Natural killer cell treated with Interleukin-12 subunit alpha and Interleukin-12 subunit beta and Interleukin-15 and Interleukin-18, amount 100 ng/mL, for 72 hours (primary cell): ENCODE measurements at places on chromosomes 2 and 18. TPM values are rescaled to one million over a fixed set of nuclear protein-coding genes. Genes with fewer than 3 reads are reported as not detected.
A peak's percentile ranks its signal among the peaks of the same experiment; 100 is the strongest.

- DNase-seq = no peak
Observed at GRCh38 chr18:32983721-32984120, 210.9 kb upstream of the KLHL14 start.

GRCh38 chr2:73852020-73852419 is 23.3 kb downstream of the STAMBP start:
- no peak for DNase-seq

DNA sequence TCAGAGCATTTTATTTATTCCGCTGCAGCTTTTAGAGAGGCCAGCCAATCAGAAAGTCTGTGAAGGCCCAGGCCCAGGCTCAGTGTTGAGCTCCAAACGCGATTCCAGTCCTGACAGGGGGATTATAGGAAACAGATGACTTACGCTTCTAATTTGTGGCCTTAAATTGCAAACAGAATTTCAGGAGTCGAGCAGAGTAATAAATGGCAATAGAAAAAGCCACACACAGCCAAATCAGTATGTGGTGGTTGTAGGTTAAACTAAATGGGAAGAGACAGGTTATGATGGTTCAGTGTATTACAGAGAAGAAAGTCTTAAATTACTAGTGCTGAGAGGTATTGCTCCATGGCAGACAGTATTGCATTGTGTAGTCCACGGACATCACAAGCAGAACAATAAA is 131.0 kb upstream of the ZEB2 start:
- DNase-seq = no peak

DNA sequence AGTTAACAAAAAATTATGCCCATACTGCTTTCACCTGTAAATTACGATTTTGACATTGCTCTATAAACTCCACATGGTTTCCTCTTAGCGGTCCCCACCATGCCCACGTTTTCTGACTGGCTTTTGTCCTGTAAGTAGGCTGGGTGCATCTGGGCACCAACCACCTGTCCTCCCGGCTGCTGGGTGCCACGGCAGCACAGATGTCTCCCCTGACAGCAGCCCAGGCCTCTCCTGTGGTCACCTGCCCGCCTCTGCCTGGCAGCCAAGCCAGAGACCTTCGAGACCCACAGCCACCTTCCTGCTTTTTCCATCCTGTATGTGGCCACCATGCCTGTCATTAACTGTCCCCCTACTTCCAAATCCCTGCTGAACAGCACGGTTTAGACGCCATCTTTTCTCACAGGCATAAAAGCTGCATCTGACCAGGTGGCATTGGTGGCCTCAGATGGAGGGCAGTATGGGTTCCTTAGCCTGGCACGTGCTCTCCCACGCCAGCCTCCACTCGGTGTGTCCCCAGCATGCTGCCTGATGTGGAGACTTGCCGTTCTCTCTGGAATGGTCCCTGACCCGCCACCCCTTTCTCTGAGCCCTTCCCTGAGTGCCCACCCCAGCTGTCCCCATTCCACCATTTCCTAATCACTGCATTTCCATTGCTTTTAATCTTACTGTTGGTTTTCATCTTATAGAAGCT is 18.9 kb downstream of the SNORC start:
- peak; percentile 35 for DNase-seq

DNA sequence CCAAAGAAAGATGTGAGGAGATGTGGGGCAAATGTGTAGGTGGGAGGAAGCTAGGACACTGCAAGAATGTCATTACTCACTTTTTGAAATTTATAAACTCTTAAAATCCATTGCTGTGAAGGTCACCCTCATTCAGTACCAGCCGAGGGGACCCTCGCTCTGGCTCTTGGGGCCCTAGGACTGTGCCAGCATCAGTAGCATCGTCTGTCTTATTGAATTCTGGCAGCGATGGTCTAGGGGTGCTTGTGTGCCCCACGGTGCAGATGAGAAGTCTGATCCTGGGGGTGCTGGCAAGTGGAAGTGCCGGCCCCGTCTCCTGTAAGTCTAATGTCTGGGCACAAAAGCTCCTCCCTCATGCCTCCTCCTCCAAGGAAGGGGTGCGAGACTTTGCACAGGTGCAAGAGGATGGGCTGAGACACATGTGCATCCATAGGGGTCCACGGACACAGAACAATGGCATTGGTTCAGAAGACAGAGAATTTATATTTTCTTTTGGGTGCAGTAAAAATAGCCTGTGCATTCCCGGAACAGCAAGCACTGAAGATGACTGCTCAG is 266.7 kb upstream of the HDAC4 start:
- DNase-seq = no peak

GRCh38 chr2:139626128-139626527 is 845.9 kb upstream of the NXPH2 start:
- no peak for DNase-seq

Gene HOXD12
- not detected for total RNA-seq

Gene SNORC
- total RNA-seq = 1.5 TPM

GRCh38 chr2:28855193-28855592 is 14.9 kb downstream of the TRMT61B start:
- no peak for DNase-seq

Gene HRH4
- total RNA-seq = not detected

- DNase-seq = no peak
Observed at GRCh38 chr2:45605116-45605515, 6.0 kb downstream of the SRBD1 start.

GRCh38 chr2:240138254-240138984 is 2.0 kb downstream of the OTOS start:
- no peak for DNase-seq

DNA sequence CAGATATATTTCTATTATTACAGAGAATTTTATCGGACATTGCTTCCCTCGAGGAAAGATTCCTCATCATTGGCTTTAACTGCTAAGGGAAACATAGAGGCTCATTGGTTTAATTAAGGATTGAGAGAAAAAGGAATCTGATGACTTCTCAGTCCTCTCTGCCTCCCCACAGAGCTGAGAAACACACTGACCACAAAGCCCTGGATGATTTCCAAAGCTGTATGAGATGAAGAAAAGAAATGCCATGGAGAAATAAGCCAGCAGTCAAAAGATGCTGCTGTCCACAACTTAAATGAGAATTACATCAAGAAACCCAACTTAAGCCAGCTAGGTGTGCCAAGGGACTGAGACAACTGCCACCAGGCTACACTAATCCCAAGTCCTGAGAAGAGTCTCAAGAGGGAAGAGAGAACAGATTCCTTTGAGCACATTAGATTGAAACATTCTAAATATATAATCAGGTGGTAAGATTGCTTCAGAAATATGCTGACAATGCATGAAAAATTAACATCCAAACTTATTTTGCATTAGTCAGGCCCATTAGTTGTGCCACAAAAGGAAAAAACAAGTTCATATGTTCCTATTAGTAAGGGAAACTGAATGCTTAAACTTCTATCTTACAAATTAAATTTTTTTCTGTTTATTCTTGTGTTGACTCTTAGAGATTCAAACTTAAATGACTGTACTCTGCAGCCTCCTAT is 308.1 kb upstream of the CYRIA start:
- DNase-seq = no peak
